ENCODE measurements at places on chromosomes 6 and 20.

GRCh38 chr20:2401527-2401926, 20.8 kb downstream of the TGM6 start:
- H3K27me3 ChIP-seq: no peaks in the 10 kb centered on the region
- H3K4me3 ChIP-seq: no peak overlapping the region
- no peaks in the 10 kb centered on the region for H3K4me1 ChIP-seq
- H3K27ac ChIP-seq: no peak overlapping the region
- DNase-seq: no peak
- no peaks in the 10 kb centered on the region for H3K36me3 ChIP-seq

DNA sequence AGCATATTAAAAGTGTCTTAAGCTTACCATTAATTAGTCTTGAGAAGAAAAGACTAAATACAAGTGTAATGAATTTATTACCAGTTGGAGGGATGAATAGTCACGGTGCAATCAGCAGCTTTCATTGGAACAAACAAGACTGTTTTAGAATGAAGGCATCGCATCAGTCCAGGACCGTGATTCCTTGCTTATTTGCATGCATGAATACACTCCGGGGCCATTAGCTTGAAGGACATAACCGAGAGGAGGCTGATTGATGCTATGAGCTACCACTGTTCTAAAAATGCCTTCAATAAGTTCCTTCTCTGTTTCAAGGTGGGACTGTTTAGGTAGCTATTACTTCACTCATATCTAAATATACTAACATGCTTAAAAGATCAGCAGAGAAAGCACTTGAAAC, 17.9 kb downstream of the PROKR2 start:
- no peaks in the 10 kb centered on the region for H3K4me1 ChIP-seq
- H3K27ac ChIP-seq: no peak overlapping the region
- H3K4me3 ChIP-seq: no peak overlapping the region
- DNase-seq: no peak
- H3K27me3 ChIP-seq: no peaks in the 10 kb centered on the region
- H3K36me3 ChIP-seq: no peaks in the 10 kb centered on the region

DNA sequence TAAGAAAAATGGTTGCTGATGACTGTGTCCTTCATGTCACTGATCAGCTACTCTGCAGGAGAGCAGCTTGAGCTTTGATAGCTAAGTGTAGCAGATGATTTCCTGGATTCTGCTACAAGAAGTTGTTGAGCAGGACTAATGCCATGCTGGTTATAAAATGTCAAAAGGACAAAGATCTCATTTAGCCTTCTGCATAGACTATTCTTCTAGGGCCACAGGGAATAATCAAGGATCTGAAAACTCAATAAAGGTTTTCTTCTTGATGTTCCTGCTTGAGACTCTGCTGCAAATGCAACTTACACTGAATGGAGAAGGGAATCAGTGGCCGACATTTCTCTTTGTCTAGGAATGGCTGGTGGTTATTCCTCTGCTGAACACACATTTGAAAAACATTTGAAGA, 360.3 kb upstream of the PTCHD4 start:
- H3K4me1 ChIP-seq: no peaks in the 10 kb centered on the region
- H3K27ac ChIP-seq: no peak overlapping the region
- H3K36me3 ChIP-seq: no peaks in the 10 kb centered on the region
- no peak for DNase-seq
- H3K27me3 ChIP-seq: no peaks in the 10 kb centered on the region
- no peak overlapping the region for H3K4me3 ChIP-seq

- H3K36me3 ChIP-seq: no peaks in the 10 kb centered on the region
- H3K27me3 ChIP-seq: no peaks in the 10 kb centered on the region
- no peaks in the 10 kb centered on the region for H3K4me1 ChIP-seq
- DNase-seq: no peak
These were observed 17.6 kb upstream of the HLA-A start for GRCh38 chr6:29924731-29925130.

GRCh38 chr20:31740208-31740607, 1.1 kb downstream of the TPX2 start:
- no peaks in the 10 kb centered on the region for H3K4me1 ChIP-seq
- peak overlapping the region; percentile 0 for H3K4me3 ChIP-seq
- H3K27ac ChIP-seq: no peak overlapping the region
- no peak for DNase-seq
- H3K36me3 ChIP-seq: no peaks in the 10 kb centered on the region
- no peaks in the 10 kb centered on the region for H3K27me3 ChIP-seq

DNA sequence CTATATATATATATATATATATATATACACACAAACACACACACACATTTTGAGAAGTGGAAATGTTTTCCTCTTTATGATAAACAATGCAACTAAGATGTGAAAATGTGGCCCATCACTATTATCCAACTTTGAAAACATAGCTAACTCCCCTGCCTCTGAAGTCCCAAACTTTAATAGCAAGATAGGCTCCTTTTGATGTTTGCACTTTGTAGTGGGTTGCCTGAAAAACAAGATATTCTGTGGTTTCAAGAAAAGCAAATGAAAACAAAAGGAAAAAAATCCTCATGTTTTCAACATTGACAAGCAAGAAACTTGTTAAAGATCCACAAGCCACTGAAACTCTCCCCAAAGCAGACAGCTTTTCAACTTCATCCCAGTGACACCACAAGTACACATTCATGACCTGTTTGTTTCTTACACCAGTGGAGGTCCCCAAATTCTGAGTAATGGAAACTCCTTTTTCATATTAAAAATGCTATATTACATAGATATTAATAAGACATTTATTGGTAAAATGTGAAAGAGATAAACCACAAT, 90.0 kb downstream of the IPCEF1 start:
- no peaks in the 10 kb centered on the region for H3K27me3 ChIP-seq
- no peaks in the 10 kb centered on the region for H3K36me3 ChIP-seq
- no peak overlapping the region for H3K27ac ChIP-seq
- no peak for DNase-seq
- H3K4me3 ChIP-seq: no peak overlapping the region

DNA sequence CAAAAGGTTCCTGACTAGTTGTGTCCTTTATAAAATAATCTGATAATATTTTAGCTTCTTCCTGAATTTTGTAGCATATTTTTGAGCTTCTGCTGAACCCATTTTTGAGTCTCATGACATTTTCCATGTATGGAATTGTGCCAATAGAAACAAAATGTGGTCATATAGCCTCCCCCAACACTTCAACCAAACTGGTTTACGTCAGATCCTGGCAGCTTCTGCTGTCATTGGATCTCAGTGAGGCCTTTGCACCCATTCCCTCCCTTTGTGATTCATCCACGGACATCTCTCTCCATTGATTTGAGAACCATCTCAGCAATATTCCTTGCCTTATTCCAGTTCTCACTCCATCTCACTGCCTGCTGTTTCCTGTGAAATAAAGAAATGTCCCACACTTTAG, 166.0 kb upstream of the PROKR2 start:
- H3K4me3 ChIP-seq: no peak overlapping the region
- no peaks in the 10 kb centered on the region for H3K27me3 ChIP-seq
- no peaks in the 10 kb centered on the region for H3K36me3 ChIP-seq

- no peak overlapping the region for H3K27ac ChIP-seq
- no peaks in the 10 kb centered on the region for H3K4me1 ChIP-seq
- H3K36me3 ChIP-seq: no peaks in the 10 kb centered on the region
- DNase-seq: no peak
- no peak overlapping the region for H3K4me3 ChIP-seq
These were observed 642.6 kb downstream of the KIF16B start for GRCh38 chr20:15930311-15931305.

DNA sequence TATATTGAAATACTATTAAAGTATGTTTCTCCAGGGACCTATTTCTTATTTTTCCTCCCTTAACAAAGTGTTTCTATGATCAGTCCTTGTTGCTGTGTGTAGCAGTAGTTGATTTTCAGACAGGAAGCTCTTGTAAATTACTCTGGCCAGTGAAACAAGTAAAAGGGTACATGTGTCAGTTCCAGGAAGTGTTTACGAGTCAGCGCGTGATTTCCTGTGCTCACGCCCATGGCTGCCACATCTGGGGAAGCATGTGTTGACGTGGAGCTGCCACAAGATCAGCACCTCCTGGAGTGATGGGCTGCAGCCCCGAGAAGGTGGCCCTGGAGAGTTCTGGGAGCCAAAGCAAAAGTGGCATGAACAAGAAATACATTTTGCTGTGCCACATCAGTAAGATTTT, 38.6 kb upstream of the GGTLC1 start:
- no peak overlapping the region for H3K4me3 ChIP-seq
- H3K36me3 ChIP-seq: no peaks in the 10 kb centered on the region
- no peak for DNase-seq

- H3K4me3 ChIP-seq: no peak overlapping the region
- H3K4me1 ChIP-seq: no peaks in the 10 kb centered on the region
- no peaks in the 10 kb centered on the region for H3K27me3 ChIP-seq
These were observed 89.4 kb downstream of the PACRG start for GRCh38 chr6:162817196-162817595.

DNA sequence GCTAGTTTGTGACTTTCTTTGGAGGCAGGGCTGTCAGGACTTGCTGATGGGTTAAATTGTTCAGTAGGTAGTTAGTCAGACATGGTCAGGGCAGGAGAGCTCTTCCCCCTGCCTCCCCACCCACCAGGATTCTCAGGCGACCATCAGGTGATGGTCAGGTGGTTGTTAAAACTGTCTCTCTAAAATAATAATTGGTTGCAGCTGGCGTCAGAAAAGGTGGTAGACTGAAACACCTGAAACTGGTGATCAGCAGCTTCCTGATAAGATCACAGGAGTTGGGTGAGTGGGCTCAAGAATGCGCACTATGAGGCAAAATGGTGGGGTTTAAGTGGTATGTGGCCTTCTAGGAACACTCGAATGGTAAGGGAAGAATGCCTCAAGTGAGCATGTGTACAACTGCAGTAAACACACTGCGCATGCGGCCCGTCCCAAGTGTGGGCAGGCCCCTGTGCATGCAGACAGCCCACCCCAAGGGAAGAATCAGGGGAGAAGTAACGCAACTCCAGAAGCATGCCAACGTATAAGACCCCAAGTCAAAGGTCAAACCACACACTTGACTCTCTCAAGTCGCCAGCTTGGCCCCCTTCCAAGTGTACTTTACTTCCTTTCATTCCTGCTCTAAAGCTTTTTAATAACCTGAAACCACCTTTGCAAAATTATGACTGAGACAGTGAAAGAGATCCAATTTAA, 7.9 kb upstream of the BLCAP start:
- no peaks in the 10 kb centered on the region for H3K4me1 ChIP-seq
- no peak overlapping the region for H3K27ac ChIP-seq
- no peak for DNase-seq
- H3K27me3 ChIP-seq: no peaks in the 10 kb centered on the region
- H3K4me3 ChIP-seq: no peak overlapping the region
- no peaks in the 10 kb centered on the region for H3K36me3 ChIP-seq

GRCh38 chr6:3131695-3132094, 13.2 kb downstream of the BPHL start:
- H3K27me3 ChIP-seq: no peaks in the 10 kb centered on the region
- no peak overlapping the region for H3K27ac ChIP-seq
- H3K4me3 ChIP-seq: no peak overlapping the region
- DNase-seq: no peak
- 0 out of 2 replicates have a peak, but pooled peaks cover 2% of the 10 kb centered on the region for H3K4me1 ChIP-seq
- H3K36me3 ChIP-seq: peaks cover 30% of the 10 kb centered on the region

DNA sequence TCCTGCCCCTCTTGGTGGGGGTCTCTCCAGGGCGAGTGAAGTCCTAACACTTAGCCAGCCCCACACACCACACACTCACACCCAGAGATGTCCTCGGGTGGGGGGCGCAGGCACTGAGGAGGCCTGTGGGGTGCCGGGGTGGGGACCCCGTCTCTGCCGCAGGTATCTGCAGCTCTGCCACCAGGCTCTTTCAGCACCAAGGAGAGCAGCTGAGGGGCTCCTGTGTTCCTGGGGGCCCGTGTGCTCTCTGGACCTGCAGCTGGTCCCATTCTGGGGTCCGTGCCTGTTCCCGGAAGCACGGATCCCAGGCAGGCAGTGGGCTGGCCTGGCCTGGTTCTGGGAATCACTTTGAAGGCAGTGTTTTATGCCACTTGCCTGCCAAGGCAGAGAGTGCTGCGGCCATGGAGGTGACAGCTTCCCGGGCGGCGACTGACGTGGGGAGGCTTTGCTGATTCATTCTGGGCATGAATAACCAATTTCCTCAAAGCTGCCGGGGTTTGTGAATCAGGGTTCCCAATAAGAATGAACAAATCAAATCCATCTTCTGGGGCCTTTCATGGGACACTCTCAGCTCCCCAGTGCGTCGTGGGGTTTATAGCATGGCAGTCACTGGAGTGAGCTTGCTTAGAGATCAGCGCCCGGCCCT, 54.4 kb upstream of the SLCO4A1 start:
- H3K27me3 ChIP-seq: no peaks in the 10 kb centered on the region
- peaks cover 2% of the 10 kb centered on the region for H3K4me1 ChIP-seq
- DNase-seq: no peak
- H3K36me3 ChIP-seq: no peaks in the 10 kb centered on the region
- H3K27ac ChIP-seq: no peak overlapping the region

- DNase-seq: no peak
- H3K4me3 ChIP-seq: no peak overlapping the region
- no peak overlapping the region for H3K27ac ChIP-seq
- no peaks in the 10 kb centered on the region for H3K4me1 ChIP-seq
- no peaks in the 10 kb centered on the region for H3K36me3 ChIP-seq
- H3K27me3 ChIP-seq: no peaks in the 10 kb centered on the region
These were observed 53.6 kb upstream of the LRRC1 start for GRCh38 chr6:53741034-53741823.

- no peaks in the 10 kb centered on the region for H3K4me1 ChIP-seq
- H3K27me3 ChIP-seq: no peaks in the 10 kb centered on the region
These were observed 37.7 kb upstream of the C20orf144 start for GRCh38 chr20:33624399-33624798.

GRCh38 chr6:135328136-135328535, 147.0 kb downstream of the MYB start:
- no peaks in the 10 kb centered on the region for H3K36me3 ChIP-seq
- H3K27ac ChIP-seq: no peak overlapping the region
- H3K4me1 ChIP-seq: no peaks in the 10 kb centered on the region

GRCh38 chr6:33868141-33868540, 64.3 kb upstream of the MLN start:
- H3K27ac ChIP-seq: no peak overlapping the region
- H3K36me3 ChIP-seq: no peaks in the 10 kb centered on the region
- no peak for DNase-seq
- no peaks in the 10 kb centered on the region for H3K27me3 ChIP-seq

DNA sequence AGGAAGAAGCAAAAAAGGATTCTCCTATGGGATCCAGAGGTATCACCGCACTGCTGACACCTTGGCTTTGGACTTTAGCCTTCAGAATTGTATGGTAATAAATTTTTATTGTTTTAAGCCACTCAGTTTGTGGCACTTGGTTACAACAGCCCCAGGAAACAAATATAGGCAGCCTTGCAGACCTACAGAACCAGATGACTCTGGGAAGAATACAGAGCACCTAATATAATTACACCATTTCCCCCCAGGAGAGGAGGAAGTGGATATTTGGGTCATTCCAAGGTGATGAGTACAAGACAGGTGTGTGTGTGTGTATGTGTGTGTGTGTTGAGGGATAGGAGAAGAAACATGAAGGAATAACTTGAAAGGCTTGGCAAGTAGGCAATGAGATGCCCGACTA, 84.2 kb upstream of the ENPP5 start:
- no peak overlapping the region for H3K27ac ChIP-seq
- H3K27me3 ChIP-seq: no peaks in the 10 kb centered on the region
- DNase-seq: no peak
- no peak overlapping the region for H3K4me3 ChIP-seq
- H3K36me3 ChIP-seq: no peaks in the 10 kb centered on the region

Measured in iPS DF 6.9 (cell line).